Muscle of leg (tissue), 16 donors: ENCODE measurements at places on chromosomes 1 and 21. TPM values are rescaled to one million over a fixed set of nuclear protein-coding genes. Genes with fewer than 3 reads are reported as not detected.
A peak's percentile ranks its signal among the peaks of the same experiment; 100 is the strongest.

GRCh38 chr1:71649608-71650007 is 568.8 kb upstream of the ZRANB2 start:
- H3K4me3 ChIP-seq = no peak overlapping the region
- H3K27me3 ChIP-seq = no peaks in the 10 kb centered on the region
- no peaks in the 10 kb centered on the region for H3K36me3 ChIP-seq
- H3K4me1 ChIP-seq = no peaks in the 10 kb centered on the region
- DNase-seq = peak; percentile 60

The EPHA8 gene
- total RNA-seq = 0.04 TPM

DNA sequence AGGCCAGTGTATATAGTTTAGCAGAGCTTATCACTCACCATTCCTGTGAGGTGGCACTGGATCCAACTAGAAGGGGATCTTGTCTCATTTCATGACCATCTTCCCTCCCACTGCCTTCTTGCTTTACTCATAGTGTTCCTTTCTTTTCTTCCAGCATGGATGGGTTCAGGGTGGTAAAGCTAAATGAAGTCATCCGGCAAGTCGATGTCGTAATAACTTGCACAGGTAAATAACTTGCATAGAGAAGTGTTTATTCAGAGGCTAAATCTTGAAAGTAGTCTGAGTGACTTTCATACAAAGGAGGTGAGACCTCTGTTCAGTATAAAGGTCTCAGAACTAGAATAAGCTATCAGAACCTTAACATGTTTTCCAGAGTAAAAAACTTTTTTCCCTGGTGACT is 16.6 kb upstream of the STRIP1 start:
- H3K4me3 ChIP-seq = no peak overlapping the region
- H3K27me3 ChIP-seq = no peaks in the 10 kb centered on the region
- no peaks in the 10 kb centered on the region for H3K4me1 ChIP-seq

DNA sequence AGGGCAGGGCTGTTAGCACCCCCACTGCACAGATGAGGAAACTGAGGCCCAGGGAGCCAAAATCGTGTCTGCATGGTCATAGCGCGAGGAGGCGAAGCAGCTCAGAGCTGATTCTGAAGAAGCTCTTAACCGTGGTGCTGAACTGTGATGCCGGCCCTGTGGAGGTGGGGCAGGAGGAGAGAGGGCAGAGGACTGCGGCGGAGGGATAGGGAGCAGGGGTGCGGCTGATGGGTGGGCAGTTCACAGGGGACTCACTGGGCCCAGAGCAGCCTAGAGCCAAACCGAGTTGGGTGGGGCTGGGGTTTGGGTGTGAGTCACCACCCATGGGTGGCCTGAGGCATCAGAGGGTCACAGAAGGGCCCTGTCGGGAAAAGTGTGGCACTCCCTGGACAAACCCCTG is 74.7 kb downstream of the RAP1GAP start:
- no peak overlapping the region for H3K4me3 ChIP-seq
- DNase-seq = no peak
- H3K27me3 ChIP-seq = peaks cover 22% of the 10 kb centered on the region
- no peak overlapping the region for H3K27ac ChIP-seq
- H3K36me3 ChIP-seq = no peaks in the 10 kb centered on the region

- H3K27ac ChIP-seq = peak overlapping the region; percentile 96
- no peaks in the 10 kb centered on the region for H3K36me3 ChIP-seq
- peak; percentile 83 for DNase-seq
- peaks cover 29% of the 10 kb centered on the region for H3K4me1 ChIP-seq
These were observed 94.6 kb downstream of the FGGY start for GRCh38 chr1:59391212-59392179.

The LCE3E gene
- not detected for total RNA-seq

GRCh38 chr1:178959543-178960460 is 65.9 kb upstream of the FAM20B start:
- H3K4me3 ChIP-seq = no peak overlapping the region
- no peaks in the 10 kb centered on the region for H3K27me3 ChIP-seq
- no peaks in the 10 kb centered on the region for H3K36me3 ChIP-seq
- no peak for DNase-seq

DNA sequence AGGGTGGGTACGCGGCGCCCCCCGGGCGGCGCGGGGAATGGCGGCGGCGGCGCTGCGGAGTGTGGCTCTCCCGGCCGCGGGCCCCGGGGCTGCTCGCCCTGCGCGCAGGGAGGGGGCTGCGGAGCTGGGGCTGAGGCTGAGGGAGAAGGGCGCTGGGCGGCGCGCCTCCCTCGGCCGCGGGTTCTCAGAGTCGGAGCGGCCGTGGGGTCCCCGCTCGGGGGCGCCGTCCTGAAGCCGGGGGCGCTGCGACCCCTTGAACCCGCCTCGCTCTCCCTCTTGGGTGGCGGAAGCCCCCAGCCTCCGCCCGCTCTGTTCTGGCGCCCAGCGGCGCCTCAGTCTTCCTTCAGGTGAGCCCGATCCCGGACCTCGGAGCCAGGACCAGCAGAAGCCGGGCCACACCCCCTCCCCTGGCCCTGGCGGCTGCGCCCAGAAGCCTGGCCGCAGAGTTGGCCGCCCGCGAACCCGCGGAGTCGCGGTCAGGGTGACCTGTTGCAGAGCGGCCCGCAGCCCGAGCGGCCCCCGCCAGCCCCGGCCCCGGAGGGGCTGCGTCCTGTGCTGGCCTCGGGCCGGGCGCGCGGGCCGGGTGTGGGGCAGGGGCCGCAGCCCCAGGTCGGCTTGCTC is 532 bp downstream of the RALGPS2 start:
- peak overlapping the region; percentile 78 for H3K4me3 ChIP-seq
- peaks cover 6% of the 10 kb centered on the region for H3K4me1 ChIP-seq
- H3K27ac ChIP-seq = peak overlapping the region; percentile 86
- no peaks in the 10 kb centered on the region for H3K27me3 ChIP-seq
- peak; percentile 56 for DNase-seq

The GPR52 gene
- total RNA-seq = 0.89 TPM

GRCh38 chr1:15975805-15976680 is at the start of gene ZBTB17:
ZBTB17 (minus strand) TSS chr1:15976101; CDS start chr1:15948495, 27,606 bp downstream.
- H3K4me1 ChIP-seq = peaks cover 6% of the 10 kb centered on the region
- H3K4me3 ChIP-seq = peak within 1 kb of the TSS; percentile 85
- H3K36me3 ChIP-seq = peaks cover 19% of the 10 kb centered on the region

- H3K4me3 ChIP-seq = no peak overlapping the region
- no peak for DNase-seq
- H3K27ac ChIP-seq = no peak overlapping the region
- H3K4me1 ChIP-seq = peaks cover 56% of the 10 kb centered on the region
- peaks cover 8% of the 10 kb centered on the region for H3K36me3 ChIP-seq
These were observed 3.0 kb downstream of the MFAP2 start for GRCh38 chr1:16977377-16977776.

DNA sequence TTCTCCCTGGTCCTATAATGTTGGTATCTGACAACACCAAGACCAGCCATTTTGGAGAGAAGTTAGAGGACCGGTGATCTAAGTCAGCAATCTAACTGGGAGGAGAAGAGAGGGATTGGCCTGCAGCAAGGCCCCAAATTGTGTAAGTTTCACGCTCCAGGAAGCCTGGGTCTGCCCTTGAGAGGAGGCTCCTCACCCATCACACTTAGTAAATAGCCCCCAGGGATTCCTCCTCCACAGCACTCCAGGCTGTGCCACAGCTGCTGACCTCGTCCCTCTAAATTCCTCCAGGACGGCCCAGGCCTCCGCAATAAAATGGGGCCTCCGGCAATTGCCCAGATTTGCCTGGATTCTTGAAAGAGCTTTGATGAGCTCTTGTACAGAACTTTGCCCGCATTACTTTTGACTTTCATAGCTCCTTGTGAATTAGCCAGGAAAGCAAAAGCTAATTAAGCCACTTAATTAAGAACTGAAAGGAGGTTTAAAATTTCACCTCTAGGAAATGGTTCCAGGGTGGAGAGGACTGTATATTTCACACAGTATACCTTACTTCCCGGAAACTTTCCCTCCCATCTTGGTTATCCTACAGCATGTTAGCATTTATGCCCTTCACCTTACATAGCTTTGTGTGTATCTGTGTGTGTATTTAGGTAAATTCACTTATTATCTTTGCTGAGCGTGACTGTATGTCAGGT is 90.5 kb downstream of the LAMC2 start:
- DNase-seq = no peak
- H3K36me3 ChIP-seq = no peaks in the 10 kb centered on the region
- peaks cover 46% of the 10 kb centered on the region for H3K4me1 ChIP-seq
- H3K27me3 ChIP-seq = no peaks in the 10 kb centered on the region

DNA sequence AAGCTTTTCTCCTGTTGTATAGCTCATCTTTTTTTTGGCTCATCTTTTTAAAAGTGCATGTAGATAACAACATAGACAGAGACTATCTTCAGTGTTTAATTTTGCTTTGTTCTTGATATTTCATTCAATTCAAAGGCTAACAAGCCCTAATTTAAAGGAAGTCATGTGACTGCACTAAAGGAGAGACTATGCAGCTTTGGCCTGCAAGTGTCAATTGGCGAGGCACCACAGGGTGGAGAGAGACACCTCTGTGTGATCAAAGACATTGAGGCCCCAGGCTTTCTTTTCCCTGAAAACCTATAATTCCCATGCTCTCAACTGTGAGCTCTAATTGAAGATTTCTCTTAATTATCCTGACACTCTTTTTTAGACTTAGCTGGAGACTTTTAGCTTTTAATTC is 53.6 kb downstream of the CHODL start:
- no peaks in the 10 kb centered on the region for H3K36me3 ChIP-seq

The RNF186 gene
- total RNA-seq = not detected

DNA sequence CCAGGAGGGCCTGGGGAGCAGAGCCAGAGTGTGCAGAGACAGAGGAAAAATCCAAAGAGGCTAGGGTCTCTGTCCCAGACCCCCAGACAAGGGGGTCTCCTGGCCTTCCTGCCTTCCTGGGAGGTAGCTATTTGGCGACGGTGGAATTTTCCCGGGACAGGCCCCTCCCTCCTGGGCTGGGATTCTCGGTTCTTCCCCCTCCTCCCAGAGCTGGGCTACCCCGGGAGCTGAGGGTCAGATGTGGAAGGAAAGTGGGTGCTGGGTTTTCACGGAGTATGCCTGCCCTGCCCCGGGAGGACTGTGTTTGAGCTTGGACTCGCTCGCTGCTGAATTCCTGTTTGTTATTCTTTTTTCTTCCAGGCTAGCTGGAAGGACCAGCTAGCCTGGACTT is 759 bp downstream of the AMPD2 start:
- H3K27ac ChIP-seq = peak overlapping the region; percentile 90
- no peaks in the 10 kb centered on the region for H3K27me3 ChIP-seq
- H3K4me3 ChIP-seq = peak overlapping the region; percentile 61
- DNase-seq = peak; percentile 83
- no peaks in the 10 kb centered on the region for H3K36me3 ChIP-seq

The ANGPTL1 gene
- total RNA-seq = 98.2 TPM

The SLC37A1 gene
- 2.3 TPM for total RNA-seq

GRCh38 chr1:240341365-240342250 is 249.9 kb downstream of the FMN2 start:
- H3K4me1 ChIP-seq = no peaks in the 10 kb centered on the region
- H3K36me3 ChIP-seq = no peaks in the 10 kb centered on the region
- H3K27me3 ChIP-seq = no peaks in the 10 kb centered on the region
- H3K4me3 ChIP-seq = no peak overlapping the region

DNA sequence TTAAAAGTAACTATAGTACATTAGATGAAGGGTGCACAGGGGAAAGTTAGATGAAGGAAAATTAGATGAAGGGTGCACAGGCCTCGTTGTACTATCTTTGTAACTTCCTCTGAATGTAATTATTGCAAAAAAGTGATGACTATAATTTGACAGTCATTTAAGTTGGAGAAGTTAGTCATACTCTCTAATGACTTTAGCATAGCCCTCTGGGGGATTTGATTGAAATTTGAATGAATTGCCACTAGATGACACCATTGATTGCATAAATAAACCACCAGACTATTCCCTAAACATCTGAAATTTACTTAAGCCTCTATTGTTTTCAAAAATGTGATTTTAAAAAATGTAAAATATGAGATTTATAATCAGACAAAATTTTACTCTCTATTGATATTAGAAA is 102.6 kb downstream of the TPR start:
- DNase-seq = no peak
- no peaks in the 10 kb centered on the region for H3K27me3 ChIP-seq
- no peak overlapping the region for H3K27ac ChIP-seq

DNA sequence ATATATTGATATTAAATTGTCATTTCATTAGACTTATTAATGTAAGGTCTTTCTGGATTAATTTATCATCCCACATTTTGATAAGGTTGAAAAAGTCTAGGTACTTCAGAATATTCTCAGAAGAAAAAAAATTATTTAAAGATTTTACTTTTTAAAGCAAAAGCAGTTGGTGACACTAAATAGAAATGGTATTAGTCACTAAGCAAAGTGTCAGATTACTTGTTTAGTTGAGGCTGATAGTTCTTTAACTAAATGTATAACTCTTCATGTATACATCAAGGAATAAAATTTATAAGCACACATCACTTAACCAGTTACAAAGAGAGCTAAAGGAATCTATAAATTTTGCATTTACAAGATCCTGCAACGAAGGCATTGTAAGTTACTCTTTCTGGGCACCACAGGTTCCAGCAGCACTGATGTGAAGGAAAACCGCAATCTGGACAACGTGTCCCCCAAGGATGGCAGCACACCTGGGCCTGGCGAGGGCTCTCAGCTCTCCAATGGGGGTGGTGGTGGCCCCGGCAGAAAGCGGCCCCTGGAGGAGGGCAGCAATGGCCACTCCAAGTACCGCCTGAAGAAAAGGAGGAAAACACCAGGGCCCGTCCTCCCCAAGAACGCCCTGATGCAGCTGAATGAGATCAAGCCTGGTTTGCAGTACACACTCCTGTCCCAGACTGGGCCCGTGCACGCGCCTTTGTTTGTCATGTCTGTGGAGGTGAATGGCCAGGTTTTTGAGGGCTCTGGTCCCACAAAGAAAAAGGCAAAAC is 101.1 kb downstream of the ADARB1 start:
- no peak overlapping the region for H3K4me3 ChIP-seq
- no peak for DNase-seq
- H3K4me1 ChIP-seq = no peaks in the 10 kb centered on the region

The TCHHL1 gene
- total RNA-seq = not detected

- DNase-seq = peak; percentile 96
- H3K36me3 ChIP-seq = peaks cover 26% of the 10 kb centered on the region
- H3K27ac ChIP-seq = peak overlapping the region; percentile 90
- H3K4me3 ChIP-seq = no peak overlapping the region
- H3K27me3 ChIP-seq = no peaks in the 10 kb centered on the region
These were observed 21.3 kb upstream of the A3GALT2 start for GRCh38 chr1:33342041-33342723.

- H3K27ac ChIP-seq = no peak overlapping the region
- no peak overlapping the region for H3K4me3 ChIP-seq
- no peaks in the 10 kb centered on the region for H3K27me3 ChIP-seq
- H3K36me3 ChIP-seq = no peaks in the 10 kb centered on the region
- peak; percentile 53 for DNase-seq
These were observed 32.1 kb upstream of the KCNE1 start for GRCh38 chr21:34544032-34544496.

DNA sequence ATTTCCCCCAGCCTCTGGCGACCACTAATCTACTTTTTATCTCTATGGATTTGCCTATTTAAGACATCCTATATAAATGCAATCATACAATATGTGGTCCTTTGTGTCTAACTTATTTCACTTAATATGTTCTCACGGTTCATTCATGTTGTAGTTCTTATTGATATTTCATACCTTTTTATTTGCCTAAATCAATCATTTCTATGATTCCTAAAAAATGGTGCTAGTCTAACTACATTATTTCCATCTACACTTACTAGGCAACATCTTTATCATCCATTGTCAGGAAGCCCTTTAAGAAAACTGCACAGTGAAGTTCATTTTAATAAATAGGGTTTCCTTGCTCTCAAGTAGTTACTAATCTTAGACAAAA is 380 bp upstream of the FBXO28 start:
- H3K36me3 ChIP-seq = no peaks in the 10 kb centered on the region
- H3K27me3 ChIP-seq = peaks cover 14% of the 10 kb centered on the region
- H3K4me3 ChIP-seq = peak overlapping the region; percentile 60
- peaks cover 4% of the 10 kb centered on the region for H3K4me1 ChIP-seq
- peak overlapping the region; percentile 79 for H3K27ac ChIP-seq
